Stimulated activated CD8-positive, alpha-beta memory T cell treated with anti-CD3 and anti-CD28 coated beads, Interleukin-15, amount 100 ng/mL, for 4 hours (primary cell): ENCODE measurements at places on chromosomes 2 and 18.

DNA sequence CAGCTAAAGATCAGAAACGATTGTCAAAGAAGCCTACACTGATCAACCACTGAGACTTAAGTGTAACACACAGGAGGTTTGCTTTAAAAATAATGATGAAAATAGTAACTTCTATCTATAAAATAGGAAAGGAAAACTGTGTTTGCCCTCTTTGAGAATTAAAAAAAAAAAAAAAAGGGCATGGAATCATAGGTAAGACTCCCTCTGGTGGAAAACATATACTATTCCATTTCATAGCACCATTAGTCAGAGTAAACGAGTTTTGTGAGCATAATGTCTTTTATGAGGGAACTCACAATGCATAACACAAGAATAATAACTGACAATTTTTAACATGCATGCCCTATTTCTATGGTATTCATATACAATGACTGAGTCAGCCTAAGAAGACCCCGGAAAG, 36.3 kb downstream of the SLC35F5 start:
- no peak for DNase-seq

- no peak for DNase-seq
Measured at GRCh38 chr18:23902396-23902795, 112.2 kb upstream of the TTC39C start.

DNA sequence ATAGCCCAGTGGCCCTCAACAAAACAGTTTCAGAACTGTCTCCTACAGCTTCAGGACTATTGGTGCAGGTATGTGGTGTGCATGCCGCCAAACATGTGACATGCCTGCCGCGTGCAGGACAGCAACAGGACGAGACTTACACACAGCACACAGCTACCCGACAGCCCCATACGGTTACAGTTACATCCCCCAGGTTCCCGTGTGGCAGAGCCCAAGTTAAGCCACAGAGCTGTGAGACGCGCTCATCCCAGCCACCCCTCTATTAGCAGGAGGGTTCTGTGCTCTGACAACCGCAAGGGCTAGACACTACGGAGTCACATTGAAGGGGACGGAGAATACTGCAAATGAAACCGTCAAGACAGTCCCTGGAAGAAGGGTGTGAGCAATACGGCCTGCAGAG, 16.4 kb upstream of the TUBB6 start:
- DNase-seq = no peak

DNA sequence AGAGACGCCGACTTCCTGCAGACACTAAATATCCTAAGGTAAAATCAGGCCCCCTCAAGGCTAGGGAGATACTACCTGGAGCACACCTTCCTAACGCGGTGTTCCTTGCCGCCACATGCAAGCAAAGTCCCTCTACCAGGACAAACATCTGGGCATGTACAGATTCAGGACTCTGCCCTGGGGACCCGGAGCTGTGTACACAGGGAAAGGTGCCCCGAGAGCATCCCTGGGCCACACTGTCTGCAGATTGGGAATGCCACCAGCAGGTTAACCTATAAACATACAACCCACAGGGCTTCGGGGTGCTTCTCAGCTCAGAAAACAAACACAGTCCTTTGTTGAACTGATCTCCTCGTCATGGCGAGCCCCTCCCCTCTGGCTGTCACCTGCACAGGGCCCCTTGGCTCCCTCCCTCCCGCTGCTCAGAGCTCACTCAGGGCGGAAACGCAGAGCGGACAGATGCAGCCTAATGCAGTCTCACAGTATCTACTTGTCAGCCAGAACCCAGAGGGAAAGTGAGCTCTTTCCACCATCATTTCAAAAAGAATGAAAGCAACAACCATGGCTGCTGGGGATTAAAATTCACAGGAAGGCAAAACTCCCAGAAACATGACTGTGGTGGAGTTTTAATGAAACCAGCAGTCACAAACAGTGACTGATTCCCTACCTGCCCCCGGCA, 218.8 kb downstream of the HDAC4 start:
- no peak for DNase-seq

GRCh38 chr2:149924028-149924427, 336.5 kb upstream of the MMADHC start:
- DNase-seq = no peak

DNA sequence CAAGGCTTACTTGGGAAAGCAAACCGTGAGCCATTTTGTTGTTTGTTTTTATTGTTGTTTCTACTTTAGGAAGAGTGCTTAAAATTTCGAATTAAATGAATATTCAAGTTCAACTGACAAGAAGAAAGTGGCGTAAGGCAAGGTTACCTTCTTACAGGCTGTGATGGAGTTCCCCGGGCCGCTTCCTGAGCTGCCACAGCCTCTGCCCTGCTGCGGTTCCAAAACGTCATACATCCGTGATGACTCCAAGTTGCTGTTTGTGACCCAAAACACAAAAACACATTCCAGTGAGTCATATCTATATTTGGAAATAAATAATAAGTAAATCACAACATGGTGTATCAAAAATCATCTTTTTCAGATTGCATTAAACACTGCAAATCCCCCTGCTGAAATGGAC, 49.7 kb downstream of the SPHKAP start:
- DNase-seq = no peak

GRCh38 chr18:21194871-21195771, 46.9 kb upstream of the GREB1L start:
- DNase-seq = no peak

DNA sequence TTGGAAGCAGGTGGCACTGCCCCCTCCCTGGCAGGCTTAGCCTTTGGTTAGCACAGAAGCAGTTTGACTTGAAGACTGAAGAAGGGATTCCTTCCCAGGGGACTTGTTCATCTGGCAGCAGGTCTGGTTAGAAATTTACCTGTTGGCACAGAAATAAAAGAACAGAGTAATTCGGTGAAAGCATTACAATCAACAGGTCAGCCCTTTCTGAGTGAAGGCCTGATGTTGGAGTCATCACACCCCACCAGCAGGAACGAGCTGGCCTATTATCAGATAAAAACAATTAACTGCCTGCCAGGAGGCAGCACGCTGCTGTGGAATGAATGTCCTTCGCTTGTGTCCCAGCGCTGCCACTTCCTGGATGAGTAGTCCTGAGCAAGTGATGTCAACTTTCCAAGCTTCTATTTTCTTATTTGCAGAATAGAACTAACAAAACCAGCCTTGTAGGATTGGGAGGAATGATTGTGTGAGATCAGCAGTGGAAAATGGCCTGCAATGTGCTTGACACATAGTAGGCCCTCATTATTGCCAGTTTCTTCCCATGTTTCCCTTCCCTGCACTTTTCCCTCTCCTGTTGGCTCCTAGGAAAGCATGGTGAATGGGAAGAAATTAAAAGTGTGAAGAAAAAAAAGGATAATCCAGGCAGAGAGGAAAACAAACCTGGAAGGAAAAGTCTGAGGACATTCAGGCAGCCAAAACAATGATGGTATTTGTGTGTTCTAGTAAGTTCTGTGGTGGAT, 29.0 kb downstream of the LGALSL start:
- DNase-seq = no peak

GRCh38 chr2:38947241-38948239, 57.9 kb downstream of the ARHGEF33 start:
- no peak for DNase-seq

DNA sequence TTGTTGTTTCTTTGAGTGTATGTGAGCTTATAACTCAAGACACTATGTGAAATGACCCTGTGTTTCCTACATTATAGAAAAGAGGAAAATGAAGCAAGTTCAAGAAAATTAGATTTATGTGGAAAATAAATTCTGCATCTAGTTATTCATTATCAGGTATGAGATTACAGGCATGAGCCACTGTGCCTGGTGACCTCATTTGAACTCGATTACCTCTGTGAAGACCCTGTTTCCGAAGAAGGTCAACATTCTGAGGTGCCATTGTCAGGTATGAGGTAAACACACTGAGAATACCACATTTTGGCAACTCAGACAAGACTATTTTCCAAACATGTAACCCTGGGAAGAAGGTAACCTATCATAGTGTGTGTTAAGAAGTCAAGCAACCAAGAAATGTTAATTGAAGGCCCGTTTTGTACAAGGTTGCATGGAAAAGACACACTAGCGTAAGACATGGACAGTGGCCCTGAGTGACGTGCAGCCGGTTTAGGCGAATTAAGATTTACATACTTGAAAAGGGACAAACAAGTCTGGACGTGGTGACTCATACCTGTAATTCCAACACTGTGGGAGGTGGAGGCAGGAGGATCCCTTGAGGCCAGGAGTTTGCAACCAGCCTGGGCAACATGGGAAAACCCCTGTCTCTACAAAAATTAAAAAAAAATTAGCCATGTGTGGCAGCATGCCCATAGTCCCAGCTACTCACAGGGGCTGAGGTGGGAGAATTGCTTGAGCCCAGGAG, 186.6 kb downstream of the NEDD4L start:
- DNase-seq = no peak
